ENCODE measurements at places on chromosomes 1 and 21.

DNA sequence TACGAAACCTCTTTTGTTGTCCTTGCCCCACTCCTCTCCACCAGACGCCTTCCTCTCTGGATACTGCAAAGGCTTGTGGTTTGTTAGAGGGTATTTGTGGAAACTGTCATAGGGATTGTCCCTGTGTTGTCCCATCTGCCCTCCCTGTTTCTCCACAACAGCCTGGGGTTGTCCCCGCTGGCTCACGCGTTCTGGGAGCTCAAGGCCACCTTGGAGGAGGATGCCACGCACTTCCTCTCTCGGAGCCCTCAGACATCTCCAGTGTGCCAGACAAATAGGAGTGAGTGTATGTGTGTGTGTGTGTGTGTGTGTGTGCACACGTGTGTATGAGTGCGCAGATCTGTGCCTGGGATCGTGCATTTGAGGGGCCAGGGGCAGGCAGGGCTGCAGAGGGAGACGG lies 37.6 kb upstream of the IL19 start:
- DNase-seq = no peak

DNA sequence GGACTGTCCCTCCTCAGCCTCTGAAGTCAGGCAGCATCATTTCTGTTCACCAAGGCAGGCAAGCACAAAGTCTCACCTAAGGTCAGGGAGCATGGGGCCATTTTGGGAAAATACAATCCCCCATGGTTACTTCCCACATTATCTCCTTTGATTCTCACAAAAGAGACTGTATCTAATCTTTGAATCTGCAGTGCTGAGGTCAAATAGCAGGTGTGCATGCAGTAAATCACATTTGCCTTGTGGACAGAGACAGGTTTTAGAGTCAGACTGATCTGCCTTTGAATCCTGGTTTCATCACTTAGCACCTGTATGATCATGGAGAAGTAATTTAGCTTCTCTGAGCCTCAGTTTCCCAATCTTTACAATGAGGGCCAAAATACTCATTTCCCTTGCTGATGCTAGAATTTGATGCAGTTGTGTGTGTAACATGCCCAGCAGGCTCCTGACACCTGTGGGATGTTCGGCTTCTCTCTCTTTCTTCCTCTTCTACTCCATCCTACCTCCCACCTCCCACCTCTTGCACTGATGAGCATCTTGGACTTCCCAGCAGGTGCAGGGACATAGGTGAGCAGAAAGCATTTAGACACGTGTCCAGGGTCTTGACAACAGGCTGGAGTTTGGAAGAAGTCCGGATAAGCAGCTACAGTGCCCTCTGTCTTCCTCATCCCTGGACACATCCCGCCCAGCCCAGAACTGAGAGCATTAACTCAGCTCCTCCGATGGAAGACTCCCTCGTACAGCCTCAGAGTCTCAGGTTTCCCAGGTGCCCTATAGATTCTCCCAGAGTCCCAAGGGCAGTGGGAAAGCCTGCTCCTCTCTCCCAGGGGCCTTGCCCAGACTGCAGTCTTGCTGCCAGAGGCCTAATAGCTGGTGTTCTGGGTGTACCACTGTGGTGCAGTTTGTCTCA lies 18.9 kb downstream of the NENF start:
- no peak for DNase-seq

- DNase-seq = peak; percentile 59
These were observed 20.7 kb upstream of the LGALS8 start for GRCh38 chr1:236502972-236503639.

GRCh38 chr21:31347435-31348032 lies 3.5 kb upstream of the TIAM1 start:
- peak; percentile 42 for DNase-seq

- DNase-seq = no peak
These were observed 67.3 kb upstream of the LAPTM5 start for GRCh38 chr1:30824736-30825429.

- DNase-seq = no peak
These were observed 16.2 kb upstream of the PPIE start for GRCh38 chr1:39722495-39722894.

- DNase-seq = no peak
These were observed 7.7 kb upstream of the S100A2 start for GRCh38 chr1:153573351-153573750.

GRCh38 chr21:44065428-44065827 lies 41.8 kb upstream of the PWP2 start:
- DNase-seq = no peak

GRCh38 chr1:115705085-115705951 lies 63.2 kb downstream of the CASQ2 start:
- DNase-seq = no peak

DNA sequence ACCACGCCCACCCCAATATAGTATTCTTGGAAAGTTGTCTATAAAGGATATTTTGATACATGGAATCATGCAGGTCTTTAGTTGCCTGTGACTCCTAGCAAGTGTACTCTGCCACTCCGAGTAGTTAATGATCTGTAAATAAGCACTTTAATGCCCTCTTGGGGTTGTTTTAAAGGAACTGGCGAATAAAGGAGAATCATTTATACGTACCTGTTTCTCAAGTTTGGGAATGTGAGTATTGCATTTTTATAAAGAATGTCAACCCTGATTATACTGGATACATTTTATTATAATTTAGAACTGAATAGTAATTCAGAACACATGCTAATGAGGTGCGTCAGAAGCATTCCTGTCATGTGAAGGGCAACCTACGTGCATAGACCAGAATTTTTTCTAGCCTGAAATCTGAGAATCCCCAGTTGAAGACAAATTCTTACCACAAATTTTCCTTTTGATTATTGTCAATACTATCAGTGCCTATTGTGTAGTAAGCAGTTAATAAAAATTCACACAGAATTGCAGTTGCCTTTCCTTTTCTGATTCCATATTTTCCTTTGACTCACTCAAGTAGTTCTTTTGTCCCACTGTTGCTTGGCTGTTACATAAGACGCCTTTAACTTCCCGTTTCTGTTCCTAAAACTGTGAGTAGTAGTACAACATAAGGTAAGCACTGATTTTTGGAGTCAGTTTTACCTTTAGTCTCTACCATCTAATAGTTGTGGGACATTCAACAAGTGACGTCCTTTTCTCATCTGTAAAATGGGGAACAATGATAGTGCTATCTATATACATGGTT lies 5.1 kb downstream of the AHCYL1 start:
- DNase-seq = no peak

DNA sequence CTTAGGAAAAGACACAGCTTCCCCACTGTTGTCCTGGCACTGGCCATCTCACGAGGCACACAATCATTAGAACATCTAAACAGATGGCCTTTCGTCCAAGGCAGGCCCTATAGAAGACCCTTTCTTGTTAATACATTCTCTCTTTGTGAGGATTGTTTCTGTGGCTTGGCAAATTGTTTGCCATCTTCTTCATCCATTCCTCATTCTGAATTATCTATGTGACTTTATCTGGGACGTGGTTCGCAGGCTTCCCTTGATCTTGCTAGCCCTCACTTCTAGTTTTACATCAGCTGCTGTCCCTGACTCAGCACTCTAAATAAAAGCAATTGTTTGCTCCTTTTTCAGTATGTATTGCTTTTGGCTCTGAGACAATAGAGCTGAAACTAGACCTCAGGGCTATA lies 101.1 kb upstream of the ZC3H11B start:
- no peak for DNase-seq

DNA sequence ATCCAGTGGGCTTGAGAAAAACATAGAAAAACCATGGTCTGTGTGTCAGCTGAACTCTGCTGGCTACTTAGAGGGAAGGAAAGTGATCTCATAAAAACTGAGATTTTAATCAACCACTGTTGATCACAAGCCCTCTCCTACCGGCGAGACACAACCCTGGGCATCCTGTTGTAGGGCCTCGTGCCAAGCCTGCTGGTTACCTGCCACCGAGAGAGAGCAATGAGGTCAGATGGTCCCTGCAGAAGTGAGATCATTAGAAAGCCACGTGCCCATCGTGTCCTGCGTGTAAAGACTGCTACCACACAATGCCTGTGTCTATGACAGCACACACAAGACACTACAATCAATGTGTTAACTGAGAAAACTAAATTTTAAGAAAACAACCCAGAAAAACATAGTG lies 41.7 kb upstream of the GPR153 start:
- DNase-seq = no peak

GRCh38 chr1:223802032-223802431 lies 43.7 kb downstream of the TP53BP2 start:
- no peak for DNase-seq

DNA sequence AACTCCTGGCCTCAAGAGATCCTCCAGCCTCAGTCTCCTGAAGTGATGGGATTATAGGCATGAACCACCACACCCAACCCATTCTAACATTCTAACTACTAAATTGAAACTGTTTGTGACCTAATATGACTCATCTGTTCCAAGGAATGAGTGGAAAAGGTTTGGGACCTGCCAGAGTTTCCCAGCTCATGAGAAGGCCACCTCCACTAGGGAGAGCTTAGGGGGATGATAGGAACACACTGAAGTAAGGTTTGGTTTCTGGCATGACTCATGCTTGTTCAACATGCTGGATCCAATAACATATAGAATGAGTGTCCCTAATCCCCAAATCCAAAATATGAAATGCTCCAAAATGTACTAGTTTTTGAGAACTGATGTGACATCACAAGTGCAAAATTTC lies 18.9 kb upstream of the SCAF4 start:
- peak; percentile 18 for DNase-seq

- DNase-seq = peak; percentile 85
These were observed 20.2 kb downstream of the DHRS3 start for GRCh38 chr1:12597792-12598191.

DNA sequence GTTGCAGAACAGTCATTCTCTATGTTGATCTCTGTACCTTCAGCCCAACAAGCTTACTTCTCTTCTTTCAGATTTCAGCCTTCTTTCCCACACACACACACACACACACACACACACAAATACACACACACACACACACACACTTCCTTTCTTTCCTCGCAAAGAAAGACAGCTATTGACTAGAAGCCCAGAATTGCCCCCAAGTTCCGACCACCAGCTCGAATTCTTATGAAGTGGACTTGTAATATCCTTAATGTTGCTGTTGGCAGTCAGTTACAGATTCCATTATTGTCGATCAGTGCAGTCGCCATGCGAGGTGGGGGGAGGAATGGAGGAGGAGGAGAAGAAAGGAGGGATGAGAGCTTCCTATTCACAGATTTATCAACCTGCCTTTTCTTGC lies 125.5 kb downstream of the CLEC20A start:
- no peak for DNase-seq
